Stimulated activated CD4-positive, alpha-beta T cell treated with anti-CD3 and anti-CD28 coated beads, Interleukin-4, amount 100 ng/mL, for 4 hours (primary cell): ENCODE measurements at places on chromosomes 5 and 9.

DNA sequence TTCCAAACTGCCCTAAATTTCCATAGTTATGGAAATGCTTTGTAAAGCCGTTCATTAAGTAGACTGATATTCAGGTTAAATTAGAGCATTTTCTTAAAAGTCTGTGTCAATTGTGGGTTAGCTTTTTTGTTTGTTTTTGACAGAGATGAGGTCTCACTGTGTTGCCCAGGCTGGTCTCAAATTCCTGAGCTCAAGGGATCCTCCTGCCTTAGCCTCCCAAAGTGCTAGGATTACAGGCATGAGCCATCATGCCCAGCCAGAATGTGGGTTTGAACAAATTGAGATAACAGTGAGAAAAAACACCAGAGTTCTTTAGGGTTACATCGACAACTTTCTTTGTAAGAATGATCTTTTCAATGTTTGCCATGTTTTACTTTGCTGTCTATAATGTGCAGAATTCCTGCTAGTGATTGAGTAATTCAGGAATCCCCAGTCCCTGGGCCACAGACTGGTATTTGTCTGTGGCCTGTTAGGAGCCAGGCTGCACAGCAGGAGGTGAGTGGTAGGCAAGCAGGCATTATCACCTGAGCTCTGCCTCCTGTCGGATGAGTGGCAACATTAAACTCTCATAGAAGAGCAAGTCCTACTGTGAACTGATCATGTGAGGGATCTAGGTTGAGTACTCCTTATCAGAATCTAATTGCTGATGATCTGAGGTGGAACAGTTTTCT is 80.5 kb downstream of the RAI14 start:
- DNase-seq = no peak

DNA sequence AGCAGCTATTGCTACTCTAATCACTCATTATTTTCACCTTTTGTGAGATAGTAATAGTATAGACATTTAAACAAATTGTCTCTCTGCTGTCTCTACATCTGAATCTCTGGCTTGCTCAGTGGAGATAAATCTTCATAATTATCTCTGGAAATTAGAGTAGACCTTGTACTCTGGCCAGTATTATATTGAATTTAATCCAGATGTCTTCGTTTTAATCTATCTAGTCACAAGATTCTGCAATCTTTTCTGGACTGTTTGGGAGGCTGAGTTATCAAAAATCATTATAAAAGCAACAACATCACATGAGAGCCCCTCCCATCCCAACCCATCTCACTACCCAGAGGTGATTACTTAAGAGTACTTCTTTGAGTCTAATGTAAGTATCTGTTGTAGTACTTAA is 19.0 kb downstream of the ARHGAP26 start:
- no peak for DNase-seq

- no peak for DNase-seq
Observed at GRCh38 chr5:96901384-96901783, 25.1 kb downstream of the ERAP2 start.

GRCh38 chr5:97231025-97231636 is 48.1 kb upstream of the RIOK2 start:
- DNase-seq = no peak

- DNase-seq = no peak
Observed at GRCh38 chr5:958701-959571, 49.7 kb upstream of the NKD2 start.

GRCh38 chr9:110615498-110615897 is 36.0 kb upstream of the SVEP1 start:
- no peak for DNase-seq

GRCh38 chr9:129023036-129023907 is 4.9 kb downstream of the SH3GLB2 start:
- no peak for DNase-seq

- no peak for DNase-seq
Observed at GRCh38 chr5:41885286-41885685, 15.1 kb upstream of the OXCT1 start.

GRCh38 chr5:58248221-58248620 is 211.7 kb downstream of the PLK2 start:
- DNase-seq = no peak

- no peak for DNase-seq
Observed at GRCh38 chr5:62083247-62083646, 222.8 kb upstream of the KIF2A start.

DNA sequence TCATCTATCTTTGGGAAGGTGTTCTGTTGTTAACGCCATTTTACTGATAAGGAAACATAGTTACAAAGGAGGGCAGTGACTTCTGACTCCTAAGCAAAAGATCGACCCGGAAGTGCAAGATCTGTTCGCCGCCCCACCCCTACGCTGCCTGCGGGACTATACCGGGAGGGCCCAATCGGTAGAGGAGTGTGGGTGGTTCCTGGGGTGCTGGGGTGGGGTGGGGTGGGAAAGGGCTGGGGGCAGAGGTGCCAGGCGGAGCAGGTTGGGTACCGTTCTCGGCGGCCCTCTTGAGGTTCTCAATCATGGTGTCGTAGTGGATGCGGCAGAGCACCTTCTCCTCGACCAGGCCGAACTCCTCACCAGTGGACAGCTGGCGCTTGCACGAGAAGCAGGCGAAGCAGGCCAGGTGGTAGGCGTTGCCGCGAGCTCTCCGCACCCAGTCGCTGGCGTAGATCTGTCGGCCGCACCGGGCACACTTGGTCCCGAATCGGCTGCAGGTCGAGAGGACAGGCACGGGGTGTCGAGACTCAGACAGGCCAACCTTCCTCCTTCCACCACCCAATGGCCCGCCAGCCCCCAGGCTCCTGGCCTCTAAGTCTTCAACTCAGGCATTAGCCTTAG is 11.8 kb downstream of the LHX6 start:
- no peak for DNase-seq

DNA sequence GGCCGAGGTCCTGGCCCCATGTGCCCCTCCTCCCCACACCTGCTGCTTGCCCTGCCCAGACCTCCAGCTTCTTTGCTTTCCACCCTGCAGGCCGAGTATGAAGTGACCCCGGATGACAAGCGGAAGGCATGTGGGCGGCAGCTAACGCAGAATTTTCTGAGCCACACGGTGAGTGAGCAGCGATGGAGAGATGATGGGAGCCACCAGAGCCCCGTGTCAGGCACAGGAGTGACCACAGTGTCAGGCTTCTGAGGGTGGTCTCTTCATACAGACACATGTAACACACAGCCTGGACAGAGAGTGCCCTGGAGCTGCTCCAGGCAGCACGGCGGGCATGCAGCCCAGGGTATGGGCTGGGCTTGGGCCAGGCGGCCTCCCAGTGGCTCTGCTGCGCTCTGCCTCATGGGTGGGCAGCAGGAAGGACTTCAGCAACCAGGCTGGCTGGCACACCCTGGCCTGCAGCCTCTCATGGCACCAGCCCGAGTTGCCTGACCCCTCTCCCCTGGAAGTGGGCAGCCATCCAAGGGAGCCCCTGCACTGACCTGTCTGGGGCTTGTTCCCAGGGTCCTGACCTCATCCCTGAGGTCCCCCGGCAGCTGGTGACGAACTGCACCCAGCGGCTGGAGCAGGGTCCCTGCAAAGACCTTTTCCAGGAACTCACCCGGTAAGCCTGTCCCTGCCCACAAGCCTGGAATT is 5.8 kb downstream of the GRK6 start:
- peak; percentile 51 for DNase-seq

GRCh38 chr9:34623374-34624235 is 3.3 kb upstream of the DCTN3 start:
- DNase-seq = no peak

DNA sequence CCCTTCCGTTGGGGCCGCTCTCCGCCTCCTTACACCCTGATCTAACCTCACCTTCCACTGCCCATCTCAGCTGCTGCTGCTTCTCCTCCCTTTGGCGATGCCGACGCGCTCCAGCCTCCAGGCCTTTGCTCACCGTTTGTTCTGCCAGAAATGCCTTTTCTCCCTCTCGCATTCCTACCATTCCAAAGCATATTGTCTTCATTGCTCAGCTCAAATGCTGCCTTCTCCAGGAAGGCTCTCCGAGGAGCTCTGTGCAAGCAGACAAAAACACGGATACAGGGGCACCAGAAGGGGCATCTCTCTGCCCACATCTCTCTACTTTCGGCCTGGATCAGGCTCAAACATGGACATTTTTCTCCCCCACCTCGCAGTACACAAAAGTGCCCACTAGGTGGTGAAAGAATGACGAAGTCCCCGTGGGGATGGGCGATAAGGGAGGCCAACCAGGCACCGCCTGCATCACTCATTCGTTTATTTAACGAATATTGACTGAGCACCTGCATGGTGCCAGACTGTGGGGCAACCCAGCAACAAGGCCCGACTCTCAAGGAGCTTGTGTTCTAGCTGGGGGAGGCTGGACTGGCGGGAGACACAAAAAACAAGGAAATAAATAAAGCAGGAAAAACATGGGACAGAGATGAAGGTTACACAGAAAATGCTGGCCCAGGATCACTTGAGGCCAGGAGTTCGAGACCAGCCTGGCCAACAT is 7.3 kb upstream of the GRHPR start:
- DNase-seq = peak; percentile 67

GRCh38 chr5:91598216-91598615 is 215.1 kb upstream of the ARRDC3 start:
- no peak for DNase-seq

DNA sequence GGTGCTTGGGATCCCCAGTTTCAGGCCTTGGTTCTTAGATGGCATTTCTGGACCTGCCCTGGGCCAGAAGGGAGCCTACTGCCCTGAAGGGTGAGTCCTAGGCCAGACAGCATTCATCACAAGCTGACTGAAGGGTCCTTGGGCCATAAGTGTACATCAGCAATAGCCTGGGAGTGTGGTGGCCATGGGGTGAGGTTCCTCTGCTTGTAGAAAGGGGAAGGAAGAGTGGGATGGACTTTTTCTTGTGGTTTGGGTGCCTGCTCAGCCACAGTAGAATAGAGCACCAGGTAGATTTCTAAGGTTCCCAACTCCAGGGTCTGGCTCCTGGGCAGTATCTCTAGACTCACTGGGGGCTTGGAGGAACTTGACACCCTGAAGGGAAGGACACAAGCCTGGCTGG is 95.2 kb upstream of the PHF24 start:
- DNase-seq = no peak

DNA sequence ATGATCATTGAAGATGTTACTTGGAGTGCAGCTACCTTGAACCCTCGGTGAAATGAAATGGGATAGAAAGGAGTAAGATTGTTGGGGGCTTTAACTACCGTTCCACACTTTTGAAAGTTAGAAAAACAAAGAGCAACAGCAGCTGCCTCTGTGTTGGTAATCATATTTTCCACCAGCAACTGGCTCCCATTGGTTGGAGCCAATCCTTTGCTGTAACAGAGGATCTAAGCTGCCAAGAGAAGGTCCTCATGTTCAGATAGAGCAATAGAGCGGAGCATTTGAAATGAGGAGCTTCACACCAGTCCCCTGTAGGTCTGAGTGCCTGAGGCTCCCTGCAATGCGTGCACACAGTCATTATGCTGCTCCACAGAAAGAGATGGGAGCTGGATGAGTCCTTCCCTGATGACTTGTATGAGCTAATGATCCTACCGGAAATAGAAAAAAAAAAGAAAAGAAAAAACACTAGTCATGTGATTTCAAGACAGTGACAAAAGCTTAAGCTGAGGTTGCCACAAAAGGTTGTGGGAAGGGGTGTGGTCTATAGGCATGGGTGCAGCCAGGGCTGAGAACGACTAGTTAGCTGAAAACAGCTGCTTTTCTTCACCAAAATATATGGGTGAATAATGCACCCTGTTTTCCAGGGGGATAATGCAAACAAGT is 300.7 kb downstream of the MLLT3 start:
- no peak for DNase-seq

- no peak for DNase-seq
Observed at GRCh38 chr9:97966493-97966892, 16.6 kb upstream of the ANP32B start.

- DNase-seq = no peak
Observed at GRCh38 chr5:118076490-118076889, 911.9 kb downstream of the DTWD2 start.

GRCh38 chr5:141615991-141616720 is 2.6 kb downstream of the DIAPH1 start:
- peak; percentile 62 for DNase-seq

DNA sequence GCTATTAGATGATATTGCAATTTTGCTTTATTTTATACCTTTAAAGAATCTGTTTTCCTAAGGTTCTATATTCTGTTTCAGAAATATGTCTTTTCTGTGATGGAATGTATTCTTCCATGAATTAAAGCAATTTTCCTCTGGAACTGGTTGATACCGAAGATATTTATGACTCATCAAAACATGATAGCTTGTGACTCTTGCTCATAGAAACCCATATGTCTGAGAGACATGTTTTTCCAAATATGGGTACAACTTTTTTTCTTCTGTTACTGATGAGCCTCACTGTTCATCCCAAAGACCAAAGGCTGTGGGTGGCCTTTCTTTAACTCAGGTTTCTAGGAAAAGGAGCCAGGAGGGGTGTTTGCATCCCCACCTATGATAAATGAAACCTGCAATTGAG is 126.1 kb upstream of the PAPPA start:
- DNase-seq = no peak

DNA sequence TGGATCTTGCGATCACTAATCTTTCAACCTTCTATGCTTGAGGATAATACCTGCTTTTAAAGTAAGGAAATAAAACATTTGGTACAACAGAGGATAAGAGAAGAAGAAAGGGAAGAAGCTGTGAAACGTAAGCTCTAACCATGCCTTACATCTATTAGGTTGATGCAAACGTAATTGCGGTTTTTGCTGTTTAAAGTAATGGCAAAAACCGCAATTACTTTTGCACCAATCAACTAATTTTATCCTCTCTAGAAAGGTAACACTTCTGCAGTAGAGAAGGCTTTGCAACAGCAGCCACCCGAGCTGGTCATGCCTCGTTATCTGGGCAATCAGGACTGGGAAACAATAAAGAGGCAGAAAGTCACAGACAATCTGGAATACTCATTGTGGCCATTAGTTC is 224.1 kb downstream of the MED10 start:
- no peak for DNase-seq

DNA sequence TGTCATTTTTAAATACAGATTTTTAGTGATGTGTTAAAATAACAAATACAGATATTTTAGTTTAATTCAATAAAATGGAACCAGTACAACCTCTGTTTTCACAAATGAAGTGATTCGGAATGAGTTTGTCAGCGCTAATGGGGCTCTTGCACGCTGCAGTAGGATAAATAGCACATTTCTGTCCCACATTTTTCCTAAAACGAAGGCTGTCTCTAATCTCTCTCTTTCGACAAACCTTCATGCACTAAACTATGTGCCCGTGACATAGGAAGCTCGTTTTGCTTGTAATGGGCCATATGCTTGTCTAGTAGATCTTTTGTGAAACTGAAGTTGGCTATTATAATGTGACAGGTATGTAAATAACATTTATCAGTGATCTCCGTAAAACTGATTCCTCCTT is 100.5 kb downstream of the INIP start:
- DNase-seq = no peak

DNA sequence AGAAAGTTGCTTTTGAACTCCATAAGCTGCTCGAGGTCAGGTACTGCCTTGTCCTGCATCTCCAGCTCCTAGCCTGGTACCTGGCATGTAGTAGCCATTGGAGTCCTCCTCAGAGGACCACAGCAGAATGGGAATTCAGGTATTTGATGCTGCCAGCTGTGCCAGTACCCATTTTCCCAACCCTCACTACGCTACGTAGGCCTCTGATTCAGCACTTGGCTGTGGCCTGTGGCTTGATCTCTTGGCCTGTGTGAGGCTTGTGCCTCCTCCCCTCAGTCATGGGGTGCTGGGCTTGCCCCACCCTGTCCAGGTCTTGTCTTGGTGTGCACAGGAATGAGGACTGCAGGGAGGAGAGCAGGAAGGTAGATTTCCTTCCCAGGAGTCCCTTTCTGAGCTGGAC is 11.8 kb downstream of the OTULIN start:
- DNase-seq = no peak
